ENCODE measurements at places on chromosomes 5 and 9.

GRCh38 chr5:74482523-74482922 lies 158.0 kb downstream of the ENC1 start:
- DNase-seq, result no peak

- no peak for DNase-seq
Observed at GRCh38 chr5:39031041-39031440, 43.2 kb downstream of the RICTOR start.

DNA sequence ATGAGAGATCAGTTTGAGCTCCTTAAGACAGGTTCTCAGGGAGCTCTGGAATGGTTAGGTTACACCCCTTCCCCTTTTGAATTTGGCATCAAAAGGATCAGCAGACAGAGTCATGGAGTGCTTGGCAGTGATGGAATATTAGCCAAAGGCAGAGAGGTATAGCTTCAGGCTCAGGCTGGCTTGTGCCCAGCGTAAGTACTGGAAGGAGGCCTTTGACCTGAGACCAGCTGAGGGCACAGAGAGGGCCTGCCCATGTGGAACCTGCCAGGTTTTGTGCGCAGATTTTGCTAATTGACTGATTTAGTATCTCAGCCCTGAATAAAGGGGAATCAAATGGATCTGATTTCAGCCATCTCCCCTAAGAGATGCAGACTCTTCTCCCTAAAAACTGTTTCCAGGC lies 81.5 kb downstream of the RGS3 start:
- DNase-seq, result no peak

- no peak for DNase-seq
Observed at GRCh38 chr5:163789870-163790269, 284.5 kb downstream of the MAT2B start.

DNA sequence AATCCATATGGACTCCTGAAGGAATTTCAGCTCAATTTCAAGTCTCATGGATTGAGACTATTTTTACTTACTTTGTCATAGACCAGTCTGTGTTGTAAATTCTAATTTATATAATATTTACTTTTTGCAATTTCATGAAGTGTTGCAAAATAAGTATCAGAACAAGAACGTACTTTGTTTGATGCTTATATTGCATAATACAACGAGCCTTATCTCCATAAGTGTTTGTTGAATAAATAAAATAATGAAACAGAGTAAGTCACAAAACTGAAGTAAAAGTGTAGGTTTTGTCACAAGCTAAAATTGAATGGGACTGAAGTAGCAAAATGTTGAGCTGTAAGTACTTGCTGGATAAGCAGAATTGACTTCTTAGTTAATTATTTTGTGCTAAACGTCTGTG lies 3.0 kb upstream of the LIFR start:
- no peak for DNase-seq

DNA sequence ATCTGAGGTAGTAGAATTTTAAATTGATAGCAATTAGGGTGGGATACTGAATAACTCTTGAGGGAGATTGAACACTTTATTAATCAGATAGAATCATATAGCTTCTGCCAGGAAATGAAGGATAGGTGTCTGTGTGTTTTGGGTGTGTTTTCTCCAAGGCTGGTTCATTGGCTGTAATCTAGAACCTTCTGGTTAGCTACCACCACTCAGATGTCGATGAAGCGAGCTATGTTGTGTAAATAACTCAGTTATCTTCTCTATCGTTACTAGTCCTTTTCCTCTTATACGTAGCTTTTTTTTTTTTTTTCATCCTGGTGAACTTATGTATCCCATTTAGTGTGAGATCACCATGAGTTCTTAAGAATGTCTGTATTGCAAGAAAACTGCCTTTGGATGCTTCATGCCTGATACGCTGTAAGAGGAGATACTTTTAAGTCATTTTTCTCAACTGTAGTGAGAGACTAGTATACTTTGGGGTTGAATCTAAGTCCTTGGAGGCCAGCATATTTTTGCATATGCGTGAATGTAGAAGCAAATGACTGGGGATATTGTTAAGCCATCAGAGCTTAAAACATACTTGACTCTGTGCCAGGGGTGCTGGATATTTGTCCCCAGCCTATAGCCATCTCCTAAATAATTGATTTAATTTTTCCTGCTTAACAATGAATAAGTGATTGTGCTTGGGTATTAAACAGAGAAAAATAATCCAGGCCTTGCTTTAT lies 2.1 kb downstream of the TNFAIP8 start:
- DNase-seq, result no peak

GRCh38 chr9:21836437-21837161 lies 34.2 kb downstream of the MTAP start:
- DNase-seq, result no peak

DNA sequence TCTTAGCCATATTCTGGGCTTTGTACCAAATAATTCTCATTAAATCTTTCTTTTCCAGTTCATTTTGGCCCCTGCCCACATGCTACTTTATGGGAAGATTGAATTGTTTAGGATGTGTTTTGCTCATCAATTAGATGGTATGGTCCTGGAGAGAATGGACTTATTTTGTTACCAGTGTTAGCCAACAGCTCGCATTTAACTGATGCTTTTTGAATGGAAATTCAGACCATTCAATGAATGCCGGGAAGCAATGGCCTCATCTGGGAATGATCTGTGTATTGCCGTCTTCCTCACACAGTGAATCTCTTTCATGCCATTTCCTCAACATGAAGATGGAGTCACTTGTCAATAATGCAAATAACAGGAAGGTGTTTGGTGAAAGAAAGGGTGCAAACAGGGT lies 370.6 kb upstream of the PIK3R1 start:
- DNase-seq, result no peak

DNA sequence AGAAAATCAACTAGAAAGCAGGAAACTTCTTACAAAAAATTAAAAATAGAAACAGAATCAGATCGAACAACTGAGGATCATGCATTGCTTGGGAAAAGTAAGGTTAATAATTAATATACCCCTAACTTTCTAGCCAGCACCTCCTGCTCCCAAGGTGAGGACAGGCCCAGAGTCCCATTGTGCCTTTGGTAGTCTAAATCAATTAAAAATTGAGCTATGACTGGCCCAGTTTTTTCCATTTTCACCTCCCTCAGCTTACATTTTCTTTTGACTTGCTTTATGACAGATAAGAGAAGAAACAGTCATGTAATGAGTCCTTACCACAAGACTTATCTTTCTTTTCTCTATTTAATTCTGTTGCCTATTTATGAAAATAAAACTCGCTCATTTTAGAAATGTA lies 182.2 kb downstream of the RAB3C start:
- DNase-seq, result no peak

GRCh38 chr9:21682381-21682780 lies 120.1 kb upstream of the MTAP start:
- DNase-seq, result no peak

DNA sequence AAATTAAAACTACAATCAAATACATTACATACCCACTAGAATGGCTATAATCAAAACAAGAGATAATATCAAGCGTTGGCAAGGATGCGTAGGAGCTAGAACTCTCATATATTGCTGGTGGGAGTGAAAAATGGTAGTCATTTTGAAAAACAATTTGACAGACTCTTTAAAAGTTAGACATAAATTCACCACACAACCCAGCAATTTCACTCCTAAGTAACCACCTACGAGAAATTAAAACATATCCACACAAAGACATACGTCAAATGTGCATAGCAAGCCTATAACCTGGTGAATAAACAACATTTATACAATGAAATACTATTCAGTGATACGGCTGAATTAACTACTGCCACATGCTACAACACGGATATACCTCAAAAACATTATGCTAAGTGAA lies 44.7 kb downstream of the GKAP1 start:
- DNase-seq, result no peak

DNA sequence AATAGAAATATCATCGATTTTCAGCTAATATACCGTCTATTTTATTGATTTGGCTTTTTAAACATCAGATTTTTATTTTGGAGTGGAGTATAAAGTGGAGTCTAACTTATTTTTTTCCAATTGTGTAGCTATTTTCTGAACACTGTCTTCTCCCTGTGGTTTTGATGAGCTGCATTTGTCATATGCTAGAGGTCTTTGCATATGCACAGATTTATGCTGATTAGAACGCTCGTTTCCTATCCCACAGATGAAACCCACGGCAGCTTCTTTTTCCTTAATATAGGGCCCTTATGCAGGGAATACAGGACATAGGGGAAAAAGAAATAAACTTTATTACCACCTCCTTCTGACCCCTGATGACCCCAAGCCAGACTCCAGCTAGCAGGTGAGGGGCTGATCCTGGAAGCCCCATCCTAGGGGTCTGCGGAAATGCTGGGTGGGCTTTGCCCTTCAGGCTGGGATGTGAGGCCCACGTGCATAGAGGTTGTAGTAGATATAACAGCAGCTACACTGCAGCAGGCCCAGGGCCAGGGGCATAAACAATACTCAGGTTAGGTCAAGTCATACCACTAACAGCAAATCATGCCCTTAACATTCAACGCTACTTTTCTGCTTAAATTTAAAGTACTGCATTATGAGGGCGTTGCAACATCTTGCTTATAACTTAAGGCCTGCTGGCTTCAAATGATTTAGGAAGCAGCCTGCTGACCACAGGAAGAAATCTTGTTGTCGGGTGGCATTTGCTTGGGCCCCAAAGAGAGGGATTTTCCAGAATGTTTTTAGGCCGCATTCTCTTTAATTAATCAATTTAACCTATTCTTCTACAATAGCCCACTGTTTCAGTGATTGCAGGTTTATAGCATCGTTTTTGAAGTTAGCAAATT lies 28.5 kb downstream of the MVB12B start:
- DNase-seq, result no peak

DNA sequence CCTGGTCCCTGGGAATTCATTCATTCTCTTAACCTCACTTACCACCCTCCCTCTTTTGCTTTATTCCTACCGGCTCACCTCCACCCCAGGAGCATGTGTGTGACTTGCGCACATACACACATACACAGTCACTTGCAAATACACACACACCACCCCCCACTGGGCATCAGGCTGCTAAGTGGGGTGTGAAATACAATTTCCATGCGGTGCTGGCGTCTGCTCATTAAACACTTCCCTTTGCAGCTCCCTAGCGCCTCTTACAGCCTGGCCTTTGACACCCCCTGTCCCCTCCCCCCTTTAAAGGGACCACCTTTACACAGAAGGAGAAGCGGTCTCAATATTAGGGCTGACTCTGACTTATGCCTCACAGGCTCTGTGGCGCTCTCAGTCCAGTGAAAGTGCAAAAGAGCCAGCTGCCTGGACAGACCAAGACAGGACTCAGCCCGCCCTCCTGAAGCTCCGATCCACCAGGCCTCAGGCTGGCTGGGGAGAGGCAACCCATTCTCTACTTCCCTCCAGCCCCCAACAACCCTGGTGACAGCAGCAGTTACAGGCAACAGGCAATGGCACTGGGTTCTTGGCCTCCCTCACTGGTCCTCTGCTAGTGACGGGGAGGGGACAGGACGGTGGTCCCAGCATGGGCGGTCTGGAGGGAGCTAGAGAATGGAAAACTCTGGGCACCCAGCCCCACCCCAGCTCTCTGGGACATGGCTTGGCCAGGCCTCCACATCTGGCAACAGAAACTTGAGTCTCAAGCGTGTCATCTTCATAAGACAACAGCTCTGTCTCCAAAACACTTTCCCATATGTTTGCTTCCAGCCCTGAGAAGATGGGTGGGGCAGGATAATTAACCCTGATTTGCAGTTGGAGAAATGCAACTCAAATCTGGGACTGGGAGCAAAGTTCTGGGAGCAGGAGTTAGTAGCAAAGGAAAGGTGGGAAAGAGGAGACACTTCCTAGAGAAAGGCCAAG lies 12.0 kb downstream of the ENHO start:
- no peak for DNase-seq

GRCh38 chr5:22542340-22542739 lies 310.8 kb downstream of the CDH12 start:
- DNase-seq, result no peak

DNA sequence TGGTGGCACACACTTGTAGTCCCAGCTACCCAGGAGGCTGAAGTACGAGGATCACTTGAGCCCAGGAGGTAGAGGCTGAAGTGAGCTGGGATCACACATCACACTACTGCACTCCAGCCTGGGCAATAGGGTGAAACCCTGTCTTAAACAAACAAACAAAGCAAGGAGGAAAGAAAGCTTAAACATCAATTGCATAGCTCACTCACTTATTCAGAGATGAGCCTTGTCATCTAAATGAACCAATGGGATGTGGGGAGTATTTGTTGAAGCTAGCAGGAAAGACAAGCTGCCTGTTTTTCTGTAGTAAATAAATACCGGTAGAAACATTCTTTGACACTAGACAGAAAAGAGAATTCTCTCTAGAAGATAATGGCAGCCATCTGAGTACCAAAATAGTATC lies 161.0 kb upstream of the SLC12A2 start:
- DNase-seq, result no peak

DNA sequence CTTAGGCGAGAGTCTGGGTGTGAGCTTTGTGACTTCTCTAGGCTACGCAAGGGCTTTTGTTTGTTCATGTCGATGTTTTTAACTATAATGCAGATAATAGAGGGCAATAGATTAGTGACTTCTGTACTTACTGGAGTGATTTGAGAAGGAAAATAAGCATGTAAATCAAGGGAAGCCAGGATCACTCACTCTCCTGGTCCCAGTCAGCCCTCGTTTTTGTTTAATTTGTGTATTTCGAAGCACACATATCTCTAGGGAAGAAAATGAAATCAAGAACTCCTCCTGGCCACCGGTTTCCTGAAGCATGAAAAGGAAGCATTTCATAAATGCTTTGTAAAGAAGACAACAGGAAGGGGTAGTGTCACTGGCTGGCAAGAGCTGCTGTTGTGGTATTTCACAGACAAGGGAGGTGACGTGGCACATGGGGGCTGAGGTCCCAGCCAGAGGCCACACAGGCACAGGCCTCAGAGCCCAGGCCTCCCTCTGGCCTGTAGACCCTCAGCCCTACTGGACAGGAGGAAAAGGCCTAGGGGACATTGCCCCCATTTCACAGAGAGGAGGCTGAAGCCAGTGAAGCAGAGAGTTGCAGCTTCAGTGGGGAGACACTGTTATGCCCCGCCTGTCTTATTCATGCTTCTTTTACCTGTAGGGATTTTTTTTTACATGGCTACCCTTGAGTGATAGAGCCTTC lies 34.1 kb downstream of the IRF1 start:
- peak; percentile 76 for DNase-seq

- DNase-seq, result no peak
Observed at GRCh38 chr5:59763541-59763940, 130.0 kb downstream of the PDE4D start.

GRCh38 chr5:161078793-161079192 lies 226.8 kb upstream of the ATP10B start:
- DNase-seq, result no peak

DNA sequence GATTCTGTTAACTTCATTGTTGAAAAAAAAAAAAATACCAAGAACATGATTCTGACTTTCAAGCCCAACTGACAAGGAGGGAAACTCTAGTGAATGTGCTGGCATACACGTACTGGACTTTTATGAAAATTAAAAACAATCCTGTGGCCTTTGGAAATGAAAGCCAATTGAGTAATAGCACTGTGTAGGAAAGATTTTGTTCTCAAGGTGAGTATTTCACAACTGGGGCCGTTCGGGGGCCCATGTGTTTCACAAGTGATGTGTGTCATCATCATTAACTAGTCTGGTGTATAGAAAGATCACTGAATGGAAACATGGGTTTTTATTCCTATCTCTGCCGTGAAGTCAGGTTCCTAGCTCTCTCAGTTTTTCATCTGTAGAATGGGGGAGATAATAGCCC lies 605.0 kb upstream of the CLINT1 start:
- no peak for DNase-seq

- no peak for DNase-seq
Observed at GRCh38 chr9:106961623-106962022, 98.7 kb downstream of the ZNF462 start.

GRCh38 chr9:115643948-115644727 lies 509.5 kb upstream of the PAPPA start:
- DNase-seq, result no peak

Data from activated gamma-delta T cell treated with Interleukin-2 at 50 U/mL for 16 hours (primary cell).